ENCODE measurements at places on chromosomes 12 and 14.

GRCh38 chr12:124369055-124369826 lies 74.3 kb downstream of the RFLNA start:
- no peak for DNase-seq

DNA sequence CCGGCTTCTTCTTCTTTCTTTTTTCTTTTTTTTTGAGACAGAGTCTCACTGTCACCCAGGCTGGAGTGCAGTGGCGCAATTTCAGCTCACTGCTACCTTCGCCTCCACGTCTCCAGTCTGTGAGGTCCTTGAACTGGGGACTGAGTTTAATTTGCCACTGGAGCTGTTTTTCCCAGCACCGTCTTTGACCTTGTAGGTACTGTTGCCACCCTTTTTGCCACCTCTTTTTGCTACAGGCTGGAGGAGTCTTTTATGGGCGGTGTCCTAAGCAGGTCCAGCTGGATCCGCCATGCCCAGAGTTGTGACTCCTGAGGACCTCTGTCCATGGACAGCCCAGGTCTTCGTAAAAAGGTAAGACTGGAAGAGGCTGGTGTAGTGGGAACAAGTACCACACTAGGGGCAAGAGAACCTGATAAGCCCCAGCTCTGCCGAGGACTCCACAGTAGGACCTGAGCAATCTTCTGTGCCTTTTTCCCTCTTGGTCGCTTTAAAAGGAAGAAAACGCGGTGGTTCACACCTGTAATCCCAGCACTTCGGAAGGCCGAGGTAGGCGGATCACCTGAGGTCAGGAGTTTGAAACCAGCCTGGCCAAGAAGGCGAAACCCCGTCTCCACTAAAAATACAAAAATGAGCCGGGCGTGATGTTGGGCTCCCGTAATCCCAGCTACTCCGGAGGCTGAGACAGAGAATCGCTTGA lies 946 bp downstream of the RNU4-2 start:
- no peak for DNase-seq

GRCh38 chr14:65095633-65096205 lies 6.6 kb downstream of the MAX start:
- no peak for DNase-seq

- DNase-seq = no peak
Measured at GRCh38 chr14:73995977-73996378, 23.1 kb downstream of the ENTPD5 start.

DNA sequence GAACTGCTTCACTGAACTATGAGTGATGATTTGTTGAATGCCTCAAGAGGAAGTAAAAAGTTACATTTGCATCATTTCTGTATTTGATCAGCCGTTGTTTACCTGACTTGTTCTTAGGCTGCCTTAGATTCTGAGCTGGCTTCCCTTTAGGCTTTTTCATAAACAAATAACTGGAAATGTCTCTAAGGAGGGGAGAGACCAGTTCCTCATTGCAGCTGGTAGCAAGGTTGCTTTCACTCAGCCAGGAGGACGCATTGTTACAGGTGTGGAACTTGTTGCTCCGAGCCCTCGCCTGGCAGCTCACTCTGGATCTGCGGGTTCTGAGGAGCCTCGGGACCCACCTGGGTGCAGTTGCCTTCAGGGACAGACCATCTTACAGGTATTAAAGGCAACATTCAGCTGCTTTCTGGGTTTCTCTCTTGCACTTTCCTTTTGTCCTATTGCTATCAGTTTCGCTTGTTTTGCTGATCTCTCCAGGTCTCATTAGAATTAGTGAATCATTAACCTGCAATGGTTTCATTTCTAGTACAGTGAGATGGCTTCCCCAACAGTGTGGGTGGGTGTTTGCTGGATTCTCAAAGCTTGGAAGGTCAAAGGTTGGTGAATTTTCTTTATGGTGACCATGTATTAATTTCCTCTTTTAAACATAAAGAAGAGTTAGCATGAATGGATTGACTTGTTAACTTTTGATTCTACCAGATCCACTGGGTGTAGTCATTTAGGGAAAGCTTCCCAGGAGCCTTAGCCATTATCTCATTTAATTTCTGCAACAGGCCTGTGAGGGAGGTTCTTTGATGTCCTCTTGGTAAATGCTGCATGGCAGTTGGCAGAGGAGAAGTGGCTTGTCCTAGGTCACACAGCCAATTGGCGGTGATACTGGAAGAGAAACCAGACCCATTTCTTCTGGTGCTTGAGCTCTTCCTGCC lies at the start of gene PLEKHG7:
PLEKHG7 (plus strand) TSS at position 236 of the 926 bp plus-strand sequence. CDS start 3,643 bp downstream, outside the sequence.
- no peak for DNase-seq

- DNase-seq = no peak
Measured at GRCh38 chr12:48307269-48307668, 43.5 kb downstream of the ZNF641 start.

- no peak for DNase-seq
Measured at GRCh38 chr12:129902371-129903091, 1.3 kb downstream of the TMEM132D start.

GRCh38 chr12:70835948-70836347 lies 84.6 kb downstream of the PTPRR start:
- no peak for DNase-seq

- no peak for DNase-seq
Measured at GRCh38 chr12:100151769-100152168, 9.1 kb upstream of the BLTP3B start.

DNA sequence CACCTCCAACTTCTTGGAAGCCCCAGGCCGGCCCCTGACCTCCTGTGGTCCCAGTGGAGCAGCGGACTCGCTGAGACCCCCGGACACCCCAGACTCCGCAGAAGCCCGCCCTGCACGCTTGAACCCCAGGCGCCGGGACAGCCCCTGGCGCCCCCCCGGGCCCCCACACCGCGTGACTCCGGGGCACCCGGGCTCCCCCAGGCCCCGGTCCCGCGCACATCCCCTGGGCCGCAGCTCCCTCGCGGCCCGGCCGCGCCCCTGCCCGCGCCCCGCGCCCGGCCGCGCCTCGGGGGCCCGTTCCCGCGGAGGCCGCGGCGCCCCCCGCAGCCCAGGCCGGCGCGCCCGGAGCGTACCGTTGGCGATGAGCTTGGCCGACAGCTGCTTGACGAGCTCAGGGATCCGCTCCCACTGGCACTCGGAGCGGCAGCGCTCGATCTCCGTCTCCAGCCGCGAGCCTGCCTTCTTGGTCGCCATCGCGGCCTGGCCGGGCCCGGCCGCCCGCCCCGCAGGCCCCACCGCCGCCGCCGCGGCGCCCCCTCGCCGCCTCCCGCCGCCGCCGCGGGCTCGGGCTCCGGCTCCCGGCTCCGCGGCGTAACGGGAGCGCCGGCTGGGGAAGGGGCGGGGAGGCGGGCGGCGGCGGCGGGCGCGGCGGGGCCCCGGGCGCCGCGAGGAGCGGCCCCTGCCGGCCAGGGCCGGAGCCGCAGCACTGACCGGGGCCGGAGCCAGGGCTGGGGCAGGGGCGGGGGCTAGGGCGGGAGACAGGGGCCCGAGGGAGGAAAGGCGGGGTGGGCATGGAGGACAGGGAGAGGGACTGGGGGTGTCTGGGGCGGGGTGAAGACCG lies at the start of gene TTC7B:
TTC7B (minus strand) TSS at position 609 of the 841 bp plus-strand sequence; CDS start at position 474, 135 bp downstream.
- DNase-seq = no peak

DNA sequence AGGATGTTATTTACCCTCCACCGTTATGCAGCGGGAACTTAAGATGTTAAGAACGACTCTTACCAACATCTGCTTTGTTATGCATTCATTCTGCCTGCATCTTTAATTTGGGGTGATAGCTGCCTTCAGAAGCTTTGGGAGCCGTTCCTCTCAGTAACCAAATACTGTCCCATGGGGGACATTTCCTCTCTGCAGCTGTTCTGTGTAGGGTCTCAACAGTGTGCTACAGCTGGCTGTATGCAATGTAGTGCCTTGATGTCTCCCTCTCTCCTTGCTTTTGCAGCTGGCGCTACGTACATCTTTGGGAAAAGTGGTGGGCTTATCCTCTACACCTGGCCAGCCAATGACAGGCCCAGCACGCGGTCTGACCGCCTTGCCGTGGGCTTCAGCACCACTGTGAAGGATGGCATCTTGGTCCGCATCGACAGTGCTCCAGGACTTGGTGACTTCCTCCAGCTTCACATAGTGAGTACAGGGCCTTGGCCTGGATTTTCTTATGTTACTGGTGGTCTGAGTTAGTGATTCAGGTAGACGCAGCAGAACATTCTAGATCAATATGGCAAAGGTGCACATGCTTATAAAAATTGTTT lies 744.3 kb downstream of the DIO2 start:
- DNase-seq = no peak

- no peak for DNase-seq
Measured at GRCh38 chr12:77648716-77649115, 182.0 kb upstream of the NAV3 start.

DNA sequence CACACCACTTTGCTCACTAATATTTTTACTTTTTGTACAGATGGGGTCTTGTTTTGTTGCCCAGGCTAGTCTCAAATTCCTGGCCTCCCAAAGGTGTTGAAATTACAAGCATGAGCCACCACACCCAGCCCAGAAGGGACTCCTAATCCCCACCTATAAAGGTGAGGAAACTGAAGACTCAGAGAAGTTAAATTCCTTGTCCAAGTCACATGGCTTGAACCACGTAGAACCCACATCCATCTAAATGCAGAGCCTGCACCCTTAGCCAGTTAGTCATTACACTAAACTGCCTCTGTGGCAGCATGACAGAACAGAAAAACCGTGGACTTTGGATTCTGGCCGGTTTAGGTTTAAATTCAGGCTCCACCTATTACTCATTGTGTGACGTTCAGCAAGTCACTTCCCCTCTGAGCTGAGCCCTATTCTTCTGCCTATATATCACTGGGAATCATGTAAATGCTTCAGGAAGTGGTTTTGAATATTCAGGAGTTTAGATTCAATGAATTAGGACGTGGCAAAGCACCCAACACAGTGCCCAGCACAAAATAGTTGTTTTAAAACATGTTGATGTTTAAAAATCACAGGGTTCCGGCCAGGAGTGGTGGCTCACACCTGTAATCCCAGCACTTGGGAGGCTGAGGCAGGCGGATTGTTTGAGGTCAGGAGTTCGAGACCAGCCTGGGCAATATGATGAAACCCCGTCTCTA lies 3.0 kb upstream of the CORO1C start:
- no peak for DNase-seq

DNA sequence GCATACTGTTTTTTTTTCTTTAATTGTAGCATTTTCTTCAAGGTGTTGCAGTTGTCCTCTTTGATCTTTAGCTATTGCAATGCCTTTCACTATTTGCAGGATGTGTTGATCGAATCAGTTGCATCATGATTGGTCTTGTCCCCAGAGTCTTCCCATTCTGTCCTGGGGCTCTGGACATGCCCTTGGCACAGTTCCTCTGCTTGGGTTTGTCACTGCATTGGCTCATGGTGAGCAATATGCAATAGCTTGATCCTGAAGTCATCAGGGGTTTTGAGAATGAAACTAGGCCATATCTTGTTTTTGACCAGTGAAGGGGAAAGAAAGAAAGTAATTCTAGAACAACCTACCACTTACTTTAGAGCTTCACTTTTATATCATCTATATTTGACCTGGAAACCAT lies 281.5 kb downstream of the TMEM117 start:
- DNase-seq = no peak

GRCh38 chr12:13536219-13536910 lies 339.8 kb downstream of the EMP1 start:
- no peak for DNase-seq

DNA sequence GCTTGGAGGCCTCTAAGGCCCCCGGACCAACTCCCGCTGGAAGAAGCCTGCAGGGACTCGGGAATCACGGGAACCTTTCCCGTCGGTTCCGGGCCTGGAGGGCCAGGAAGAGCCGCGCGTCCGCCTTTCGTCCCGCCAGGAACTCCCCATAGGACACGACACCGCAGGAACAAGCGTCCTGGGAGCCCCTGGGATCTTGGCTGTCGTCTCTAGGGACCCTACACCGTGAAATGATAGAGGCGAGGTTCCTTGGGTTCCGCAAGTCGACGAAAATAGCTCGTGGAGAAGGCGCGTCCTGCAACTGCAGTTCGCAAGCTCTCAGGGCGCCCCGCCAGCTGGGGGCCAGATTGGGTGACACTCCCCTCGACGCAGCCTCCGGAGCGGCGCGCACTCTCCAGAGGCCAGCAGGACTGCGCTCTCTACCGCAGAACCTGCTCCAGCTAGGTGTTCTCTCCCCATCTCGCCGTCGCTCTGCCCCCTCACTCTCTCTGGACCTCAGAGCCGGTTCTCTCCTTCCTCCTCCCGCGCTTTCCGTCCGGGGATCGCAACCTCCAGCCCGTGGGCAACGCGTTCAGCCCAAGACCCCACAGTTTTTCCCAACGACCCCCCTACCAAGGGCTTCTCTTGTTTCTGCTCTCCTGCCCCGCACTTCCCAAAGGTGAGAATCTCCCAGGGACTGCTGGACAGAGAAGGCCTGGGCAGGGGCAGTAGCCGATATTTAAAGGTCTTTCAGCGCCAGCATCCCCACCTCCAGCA lies 776 bp downstream of the BMP4 start:
- no peak for DNase-seq

DNA sequence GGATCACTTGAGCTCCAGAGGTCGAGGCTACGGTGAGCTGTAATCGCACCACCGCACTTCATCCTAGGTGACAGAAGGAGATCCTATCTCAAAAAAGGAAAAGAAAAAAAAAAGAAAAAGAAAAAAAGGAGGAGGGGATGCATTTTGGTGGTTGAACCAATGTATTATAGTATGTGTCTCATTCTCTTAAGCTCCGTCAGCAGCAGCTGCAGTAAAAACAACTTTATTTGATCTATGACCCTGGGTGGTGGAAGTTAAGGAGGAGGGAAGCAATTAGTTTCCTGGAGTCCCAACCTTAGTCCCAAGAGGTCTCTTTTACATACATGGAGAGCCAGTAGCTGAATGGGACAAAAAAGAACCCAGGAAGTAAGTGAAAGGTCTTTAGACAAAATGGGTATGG lies 26.8 kb upstream of the APOF start:
- DNase-seq = no peak

DNA sequence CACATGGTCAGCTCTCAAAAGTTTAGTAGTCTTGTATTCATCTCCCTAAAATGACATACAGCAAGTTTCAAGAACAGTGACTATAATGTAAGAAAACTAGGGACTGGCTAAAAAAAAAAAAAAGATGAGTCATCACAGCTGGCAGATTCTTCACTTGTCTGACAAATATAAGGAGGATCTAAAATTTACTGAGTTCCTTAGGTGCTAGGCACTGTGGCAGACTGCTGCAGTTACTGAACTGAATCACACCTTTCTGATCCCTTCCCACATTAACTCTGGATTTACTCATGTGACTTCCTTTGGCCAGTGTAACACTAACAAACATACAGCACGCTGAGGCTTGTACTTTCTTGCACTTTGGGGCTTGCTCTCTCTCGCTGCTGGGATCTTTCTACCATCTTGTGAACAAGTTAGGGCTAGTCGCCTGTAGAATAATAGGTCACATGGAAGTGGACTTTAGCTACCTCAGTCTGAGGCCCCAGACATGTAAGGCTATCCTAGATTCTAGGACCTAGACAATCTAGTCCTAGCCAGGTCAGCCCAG lies 32.1 kb downstream of the BAZ1A start:
- DNase-seq = no peak

- no peak for DNase-seq
Measured at GRCh38 chr14:71582705-71583104, 349.5 kb upstream of the RGS6 start.

DNA sequence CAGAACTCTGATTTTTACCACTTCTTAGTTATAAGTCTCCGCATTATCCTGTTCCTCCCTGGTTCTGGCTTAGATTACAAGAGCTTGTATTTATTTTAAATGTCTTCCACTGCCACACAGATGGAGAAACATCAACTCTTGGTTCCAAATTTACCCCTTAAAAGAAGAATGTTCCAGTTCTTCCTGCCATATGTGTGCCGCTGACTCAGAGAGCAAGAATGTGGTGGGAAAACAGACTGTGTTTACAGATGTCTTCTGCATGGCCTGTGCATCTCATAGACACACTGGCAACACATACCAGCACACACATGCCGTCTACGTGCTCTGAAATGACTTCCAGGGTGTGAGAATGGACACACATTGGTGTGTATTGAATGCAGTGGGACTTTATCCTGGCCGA lies 383.0 kb downstream of the LRIG3 start:
- DNase-seq = no peak

Data from type B pancreatic cell (in vitro differentiated cells).